T-helper 9 cell (primary cell): ENCODE measurements at places on chromosomes 7 and 10.
A peak's percentile ranks its signal among the peaks of the same experiment; 100 is the strongest.

GRCh38 chr10:94115725-94116124 lies 122.0 kb downstream of the PLCE1 start:
- no peak for DNase-seq

DNA sequence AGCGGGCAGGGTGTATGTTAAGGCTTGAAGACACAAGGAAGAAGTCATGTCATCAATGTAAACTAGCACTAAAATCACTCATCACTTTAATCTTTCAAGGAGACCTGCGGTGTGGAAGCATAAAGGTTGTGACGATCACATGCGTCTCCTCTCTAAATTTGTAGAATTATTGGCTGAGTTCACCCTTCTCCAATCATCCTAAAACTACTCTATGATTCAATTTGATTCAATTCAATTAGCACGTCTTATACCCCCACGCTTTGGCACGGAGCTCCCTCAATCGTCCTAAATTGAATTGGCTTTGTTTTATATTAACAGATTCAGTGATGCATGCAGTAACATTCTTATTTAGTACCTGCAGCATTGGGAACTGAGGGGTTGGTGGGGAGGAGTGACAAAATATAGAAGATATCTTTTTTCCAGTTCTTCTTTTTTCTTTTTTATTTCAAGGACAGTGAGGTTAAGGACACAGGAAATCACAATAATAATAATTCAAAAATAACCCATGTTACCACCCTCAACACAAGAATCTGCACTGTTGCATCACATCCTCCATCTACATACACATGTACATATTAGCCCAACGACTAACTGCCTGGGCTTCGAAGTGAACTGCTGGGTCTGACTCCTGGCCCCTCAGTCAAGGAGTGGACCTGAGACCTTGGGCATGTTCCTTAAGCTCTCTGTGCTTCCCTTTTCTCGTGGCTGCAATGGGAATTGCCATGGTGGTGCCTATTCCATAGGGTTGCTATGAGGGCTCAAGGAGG lies 86.5 kb downstream of the LSM5 start:
- no peak for DNase-seq

- DNase-seq, result no peak
Observed at GRCh38 chr7:101258243-101258731, 13.4 kb upstream of the FIS1 start.

GRCh38 chr7:87566311-87566900 lies 34.3 kb downstream of the ABCB1 start:
- no peak for DNase-seq

- no peak for DNase-seq
Observed at GRCh38 chr7:65390588-65390987, 16.9 kb downstream of the ZNF92 start.

- DNase-seq, result no peak
Observed at GRCh38 chr10:131650771-131651673, 249.8 kb upstream of the PPP2R2D start.

GRCh38 chr7:121620953-121621606 lies 225.0 kb upstream of the FAM3C start:
- no peak for DNase-seq

GRCh38 chr7:78438433-78438832 lies 639.9 kb downstream of the PHTF2 start:
- no peak for DNase-seq

DNA sequence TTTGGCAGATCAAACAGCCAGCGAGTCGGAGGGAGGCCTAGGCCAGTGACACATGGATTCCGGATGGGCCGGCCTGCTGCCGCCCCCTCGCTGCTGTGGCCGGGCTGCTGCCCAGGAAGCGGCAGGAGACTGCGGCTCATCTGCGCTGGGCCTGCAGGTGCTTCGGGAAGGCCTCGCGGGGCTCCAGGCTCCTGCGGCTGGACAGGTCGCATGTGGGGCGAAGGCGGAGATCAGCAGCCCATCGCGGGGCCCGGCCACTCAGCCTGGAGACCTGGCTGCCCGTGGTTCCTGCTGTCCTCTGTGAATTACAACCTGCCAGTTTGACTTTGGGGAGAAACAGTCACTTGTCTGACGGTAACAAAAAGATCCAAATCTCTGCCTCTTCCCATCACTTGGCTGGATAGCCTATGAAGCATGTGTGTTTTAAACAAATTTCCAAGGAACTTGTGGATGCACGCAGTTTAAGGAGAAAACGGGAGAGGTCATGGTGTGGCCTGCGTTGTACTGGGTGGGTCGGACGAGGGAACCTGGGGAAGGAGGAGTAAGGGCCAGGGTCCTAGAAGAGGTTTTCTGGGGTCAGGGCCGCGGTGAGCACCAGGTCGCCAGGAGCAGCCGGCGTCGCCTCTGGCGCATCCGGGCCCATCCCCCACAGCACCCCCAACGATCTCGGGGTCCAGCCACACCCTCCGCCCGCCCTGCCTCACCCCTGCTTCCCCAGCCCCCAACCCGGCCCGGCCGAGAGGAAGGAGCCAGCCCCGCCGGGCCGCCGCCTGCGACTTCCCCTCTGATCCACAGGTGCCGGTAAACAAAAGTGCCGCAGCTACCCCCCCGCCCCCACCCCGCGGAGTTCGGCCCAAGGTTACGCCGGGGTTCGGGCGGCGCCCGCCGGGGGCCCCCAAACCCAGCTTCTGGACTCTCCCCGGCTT lies 1.6 kb downstream of the SPOCK2 start:
- DNase-seq, result peak; percentile 57
